Pulmonary artery endothelial cell (primary cell): ENCODE measurements at places on chromosomes 2 and 18. TPM values are rescaled to one million over a fixed set of nuclear protein-coding genes. Genes with fewer than 3 reads are reported as not detected.
A peak's percentile ranks its signal among the peaks of the same experiment; 100 is the strongest.

The ACMSD gene
- total RNA-seq: not detected in 2 replicates

The AOX1 gene
- 3.4 and 14.5 TPM in 2 replicates for total RNA-seq

The KLHL14 gene
- not detected in 2 replicates for total RNA-seq

The GALR1 gene
- not detected in 2 replicates for total RNA-seq

The RAPGEF4 gene
- total RNA-seq: 5.3 and 6.1 TPM in 2 replicates

The OTOF gene
- total RNA-seq: 0.26 TPM in 1 of 2 replicates, not detected in the other

The TMEFF2 gene
- 0.04 TPM in 1 of 2 replicates, not detected in the other for total RNA-seq

The SH3RF3 gene
- 6.3 and 7.4 TPM in 2 replicates for total RNA-seq

The KLF7 gene
- total RNA-seq: 14.0 and 31.5 TPM in 2 replicates

DNA sequence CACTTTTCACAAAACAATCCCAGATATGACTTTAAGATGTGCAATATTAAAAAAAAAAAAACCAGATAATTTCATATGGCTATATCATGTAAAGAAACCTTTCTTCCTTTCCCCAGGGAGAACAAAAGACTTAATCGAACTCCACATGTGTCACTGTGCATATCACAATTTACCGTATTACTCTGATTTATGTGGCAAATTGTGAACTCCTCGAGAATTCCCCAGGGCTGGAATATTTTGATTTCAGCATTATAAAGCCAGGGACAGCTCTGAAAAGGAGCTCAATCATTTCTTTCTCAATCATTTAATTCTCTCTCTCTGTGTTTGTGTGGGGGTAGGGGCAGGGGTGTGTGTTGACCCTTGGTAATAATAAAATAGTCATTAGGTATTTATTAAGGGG lies 165.8 kb downstream of the TDRD15 start:
- DNase-seq: no peak

- no peak for DNase-seq
Measured at GRCh38 chr2:190342611-190343010, 778 bp upstream of the INPP1 start.

- no peak for DNase-seq
Measured at GRCh38 chr2:85254540-85255300, 73.1 kb downstream of the TGOLN2 start.

DNA sequence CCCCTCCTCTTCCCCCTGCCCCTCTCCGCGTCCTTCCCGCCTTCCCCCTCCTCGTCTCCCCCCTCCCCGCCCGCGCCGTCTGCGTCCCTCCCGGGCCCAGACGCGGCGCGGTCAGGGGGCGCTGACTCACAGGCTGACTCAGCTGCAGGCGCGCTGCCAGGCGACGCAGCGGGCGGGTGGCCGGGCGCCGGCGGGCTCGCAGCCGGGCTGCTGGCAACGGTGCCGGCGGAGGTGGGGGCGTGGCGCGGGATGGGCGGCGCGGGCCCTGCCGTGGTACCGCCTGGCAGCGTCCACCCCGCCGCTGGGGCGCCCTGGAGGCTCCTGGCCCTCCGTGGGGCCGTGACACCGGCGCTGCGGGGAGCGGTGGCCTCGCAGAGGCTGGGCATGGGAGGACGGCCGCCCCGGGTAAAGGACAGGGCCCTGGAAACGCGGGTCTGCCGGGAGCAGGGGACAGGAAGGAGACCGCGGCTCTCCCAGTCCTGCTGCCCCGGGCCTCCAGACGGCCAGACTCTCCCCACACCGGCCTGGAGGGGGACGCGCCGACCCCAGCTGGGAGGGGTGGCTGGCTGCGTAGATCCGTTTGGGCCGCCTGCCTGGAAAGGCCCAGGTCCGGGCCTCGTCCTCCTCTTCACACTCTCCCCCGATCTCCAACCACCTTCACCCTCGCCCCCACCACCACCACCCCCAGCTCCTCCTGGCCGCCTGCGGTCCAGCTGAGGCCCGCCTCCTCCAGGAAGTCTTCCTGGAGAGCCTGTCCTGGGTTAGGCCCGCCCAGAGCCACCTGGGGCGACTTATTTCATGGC lies 10.0 kb upstream of the PROC start:
- peak; percentile 61 for DNase-seq

DNA sequence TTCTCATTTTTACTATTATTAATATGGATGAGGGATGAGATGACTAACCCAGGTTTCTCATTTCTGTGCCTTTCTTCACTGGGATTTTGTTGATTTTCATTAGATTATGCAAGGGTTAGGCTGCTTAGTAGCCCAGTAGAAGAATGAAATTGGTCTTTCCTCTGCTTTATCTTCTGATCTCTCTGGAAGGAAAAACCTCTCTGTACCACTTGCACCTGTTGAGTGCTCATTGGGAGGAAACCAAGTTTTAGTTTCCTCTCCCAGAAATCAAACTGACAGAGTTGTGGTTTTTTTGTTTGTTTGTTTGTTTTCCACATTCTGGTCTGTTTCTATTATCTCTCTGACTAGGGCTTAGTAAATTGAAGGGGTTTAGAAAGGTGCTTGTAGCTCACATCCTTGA lies 60.8 kb downstream of the KIAA1328 start:
- DNase-seq: no peak

DNA sequence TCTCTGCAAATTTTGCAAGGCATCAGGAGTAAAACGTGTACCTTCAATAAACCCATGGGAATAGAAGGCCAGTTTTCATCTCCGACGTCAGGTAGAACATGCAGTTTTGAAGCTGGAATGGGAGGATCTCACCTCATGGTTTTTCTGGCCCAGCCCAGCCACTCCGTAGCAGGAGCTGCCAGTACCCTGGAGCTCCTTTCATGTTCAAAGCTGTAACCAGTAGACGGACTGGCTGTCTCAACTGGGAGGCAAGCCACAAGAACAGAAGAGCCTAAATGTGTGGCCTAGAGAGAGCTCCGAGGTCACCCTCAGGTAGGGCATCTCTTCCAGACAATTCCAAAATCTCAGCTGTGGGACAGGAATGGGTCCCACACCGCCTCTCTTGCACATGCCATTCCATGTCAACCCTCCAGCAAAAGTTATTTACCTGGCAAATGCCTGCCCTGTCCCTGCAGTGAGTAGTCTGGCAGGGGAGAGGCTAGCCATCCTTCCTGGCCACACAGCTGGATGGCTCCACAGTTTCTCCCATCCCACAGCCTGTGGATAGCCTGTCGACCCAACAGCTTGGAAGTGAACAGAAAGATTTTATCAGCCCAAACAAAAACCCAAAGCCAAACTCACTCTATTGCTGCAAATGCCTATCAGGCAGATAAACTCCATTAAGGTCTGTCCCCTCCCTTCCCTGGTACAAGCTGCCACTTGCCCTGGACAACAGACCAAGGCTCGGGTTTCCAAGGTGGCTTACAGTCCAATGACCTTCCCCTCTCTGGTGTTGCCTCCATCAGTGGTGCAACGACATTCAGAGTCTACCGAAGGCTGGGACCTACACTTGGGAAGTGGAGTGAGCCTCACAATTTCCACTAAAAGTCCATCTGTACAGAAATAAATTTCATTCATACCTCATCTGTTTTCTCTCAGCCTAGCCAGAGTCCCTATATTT lies 27.8 kb downstream of the CRACDL start:
- DNase-seq: no peak

DNA sequence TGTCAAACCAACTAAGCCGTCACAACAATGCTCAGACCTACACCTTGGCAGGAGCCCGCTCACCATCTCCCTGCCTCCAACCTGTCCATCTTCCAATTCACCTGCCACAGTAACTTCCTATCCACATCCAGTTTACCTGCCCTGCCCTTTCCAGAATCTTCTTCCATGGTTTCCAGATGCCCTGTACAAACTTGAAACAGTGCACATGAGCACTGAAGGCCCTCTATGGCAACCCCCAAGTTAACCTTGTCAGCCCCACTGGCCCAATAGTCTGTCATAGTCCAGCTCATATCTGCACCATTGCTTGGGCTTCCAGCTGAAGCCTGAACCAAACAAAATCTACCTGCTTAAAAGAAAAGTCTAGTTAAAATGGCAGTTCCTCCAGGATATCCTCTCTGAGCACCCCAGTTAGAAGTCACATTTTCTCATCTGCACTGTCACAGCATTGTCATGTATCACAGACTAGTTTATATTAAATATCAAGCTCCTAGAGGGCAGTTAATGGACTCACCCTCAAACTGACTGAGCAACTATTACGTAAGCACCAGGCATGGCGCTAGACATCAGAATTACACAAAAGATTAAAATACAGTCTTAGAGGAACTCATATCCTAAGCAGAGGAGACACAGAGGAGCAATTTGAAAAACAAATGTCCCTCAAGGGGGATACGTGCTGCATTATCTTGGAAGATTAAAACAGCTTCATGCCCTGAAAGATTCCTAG lies 11.6 kb downstream of the NFE2L2 start:
- DNase-seq: no peak

DNA sequence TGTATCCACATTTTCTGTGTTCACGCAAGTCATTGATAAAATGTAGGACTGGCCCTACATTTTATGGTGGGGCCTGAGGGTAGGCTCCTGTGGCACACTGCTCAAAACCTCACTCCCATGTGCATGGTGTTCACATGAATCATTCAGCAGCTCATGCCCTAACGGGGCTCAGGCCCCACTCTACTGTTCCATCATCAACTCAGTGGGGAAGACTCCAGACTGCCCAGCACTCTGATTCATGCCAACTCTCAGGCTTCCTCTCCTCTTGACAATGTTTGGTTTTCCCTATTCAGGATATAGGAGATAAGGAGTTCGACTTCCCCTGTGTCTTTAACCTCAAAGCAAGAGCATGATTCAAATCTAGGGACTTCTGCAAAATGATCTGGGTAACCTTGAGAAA lies 92.0 kb upstream of the BOD1L2 start:
- no peak for DNase-seq

DNA sequence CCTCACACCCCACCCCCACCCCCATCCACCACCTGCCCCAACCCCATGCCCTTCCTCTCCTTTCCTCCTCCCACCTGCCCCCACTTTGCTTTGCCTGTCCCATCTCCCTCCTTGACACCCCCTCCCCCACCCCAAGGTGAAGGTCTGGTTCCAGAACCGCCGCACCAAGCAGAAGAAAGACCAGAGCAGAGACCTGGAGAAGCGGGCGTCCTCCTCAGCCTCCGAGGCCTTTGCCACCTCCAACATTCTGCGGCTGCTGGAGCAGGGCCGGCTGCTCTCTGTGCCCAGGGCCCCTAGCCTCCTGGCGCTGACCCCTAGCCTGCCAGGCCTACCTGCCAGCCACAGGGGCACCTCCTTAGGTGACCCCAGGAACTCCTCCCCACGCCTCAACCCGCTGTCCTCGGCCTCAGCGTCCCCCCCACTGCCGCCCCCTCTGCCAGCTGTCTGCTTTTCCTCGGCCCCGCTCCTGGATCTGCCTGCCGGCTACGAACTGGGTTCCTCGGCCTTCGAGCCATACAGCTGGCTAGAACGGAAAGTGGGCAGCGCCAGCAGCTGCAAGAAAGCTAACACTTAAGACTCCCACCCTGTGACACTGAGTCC lies 3.0 kb upstream of the ATP6V1B1 start:
- no peak for DNase-seq

DNA sequence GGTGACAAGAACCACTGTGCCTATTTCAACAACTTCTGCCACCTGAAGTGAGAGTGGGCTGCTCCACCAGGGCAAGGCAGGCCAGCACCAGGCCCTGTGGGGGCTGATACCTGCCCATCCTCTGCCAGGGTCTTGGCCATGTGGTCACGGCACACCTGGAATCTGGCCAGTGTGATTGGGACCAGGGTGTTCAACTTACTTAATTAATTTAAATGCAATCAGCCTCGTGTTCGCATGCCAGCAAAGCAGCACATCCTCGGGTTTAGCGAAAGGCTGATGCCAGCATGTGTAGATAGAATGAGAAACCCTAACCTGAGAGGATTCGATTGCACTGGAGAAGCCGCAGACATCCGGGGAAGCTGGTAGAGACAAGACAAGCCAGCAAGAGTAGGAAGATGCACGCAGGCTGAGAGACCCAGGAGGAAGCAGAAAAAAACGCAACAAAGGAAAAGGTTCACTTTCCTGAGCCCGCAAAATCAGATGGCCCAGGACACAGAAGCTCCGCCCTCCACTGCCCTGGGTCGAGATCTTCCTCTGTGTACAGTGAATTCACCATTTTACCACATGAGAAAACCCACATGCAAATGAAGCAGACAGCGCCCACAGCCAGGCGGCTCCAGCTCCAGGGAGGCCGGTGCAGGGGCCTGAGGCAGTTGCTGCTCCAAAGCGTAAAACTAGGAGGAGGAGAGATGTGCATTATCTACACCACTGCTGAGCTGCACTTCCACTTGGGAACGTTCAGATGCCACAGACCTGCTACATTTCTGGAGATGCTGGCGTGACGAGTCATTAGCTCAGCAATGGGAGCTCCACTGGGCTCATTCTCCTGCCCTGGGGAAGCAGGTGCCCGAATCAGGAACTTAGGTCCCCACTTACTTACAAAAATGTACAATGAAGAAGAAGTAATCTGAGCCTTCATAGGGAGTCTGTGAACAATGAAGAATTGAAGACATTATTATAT lies 92.1 kb downstream of the TMEM18 start:
- DNase-seq: no peak

- DNase-seq: no peak
Measured at GRCh38 chr2:134634054-134634753, 84.6 kb downstream of the TMEM163 start.

DNA sequence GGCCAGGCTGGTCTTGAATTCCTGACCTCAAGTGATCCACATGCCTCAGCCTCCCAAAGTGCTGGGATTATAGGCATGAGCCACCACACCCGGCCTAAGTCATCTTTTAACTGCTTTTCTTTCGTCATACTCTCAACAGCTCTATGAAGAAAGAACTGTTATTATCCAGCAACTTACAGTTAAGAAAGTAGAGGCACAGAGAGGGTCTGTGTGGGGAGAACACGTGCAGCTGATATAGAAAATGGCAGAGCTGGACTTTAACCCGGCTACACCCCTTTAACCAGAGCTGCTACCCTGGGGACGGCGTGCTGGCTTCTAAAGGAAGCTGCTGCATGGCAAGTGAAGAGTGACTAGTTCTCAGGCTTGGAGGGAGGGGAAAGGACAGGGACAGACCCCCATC lies 25.5 kb downstream of the IGFBP2 start:
- DNase-seq: no peak

GRCh38 chr2:70709275-70710037 lies 58.5 kb downstream of the ADD2 start:
- DNase-seq: no peak

- no peak for DNase-seq
Measured at GRCh38 chr2:25473131-25473530, 131.4 kb upstream of the DNMT3A start.

DNA sequence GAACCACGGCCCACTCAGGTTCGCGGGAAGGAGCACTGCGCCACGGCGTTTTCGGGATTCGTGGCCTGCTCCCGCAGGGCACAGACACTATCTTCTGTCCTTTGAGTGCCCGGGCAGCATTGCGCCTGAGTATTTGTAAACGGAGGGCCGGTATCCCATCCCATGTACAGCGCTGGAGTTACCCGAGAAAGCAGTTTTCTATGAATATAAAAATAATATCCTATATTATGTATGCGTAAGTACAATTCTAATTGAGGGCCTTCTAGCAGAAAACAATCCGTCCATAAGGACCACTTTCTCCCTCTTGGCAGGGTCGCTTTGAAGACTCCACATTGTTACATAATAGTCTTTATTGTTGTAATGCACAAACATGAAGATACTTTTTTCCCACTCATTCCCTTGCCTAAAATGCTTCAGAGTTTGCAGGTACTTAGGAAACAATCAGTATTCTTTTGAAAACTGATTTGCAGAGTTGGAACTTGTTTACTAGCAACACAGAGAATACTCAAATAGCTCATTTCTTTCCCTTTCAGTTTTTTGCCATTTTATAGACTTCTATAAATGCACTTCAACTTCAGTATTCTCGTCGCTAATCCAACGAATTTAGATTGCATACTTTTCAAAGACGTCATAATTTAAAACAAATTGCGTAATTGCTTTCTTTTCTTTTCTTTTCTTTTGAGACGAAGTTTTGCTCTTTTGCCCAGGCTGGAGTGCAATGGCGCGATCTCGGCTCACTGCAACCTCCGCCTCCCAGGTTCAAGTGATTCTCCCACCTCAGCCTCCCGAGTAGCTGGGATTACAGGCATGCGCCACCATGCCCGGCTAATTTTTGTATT lies 1.0 kb upstream of the REV1 start:
- no peak for DNase-seq
